ENCODE measurements at places on chromosomes 2 and 18. TPM values are rescaled to one million over a fixed set of nuclear protein-coding genes. Genes with fewer than 3 reads are reported as not detected.
A peak's percentile ranks its signal among the peaks of the same experiment; 100 is the strongest.

DNA sequence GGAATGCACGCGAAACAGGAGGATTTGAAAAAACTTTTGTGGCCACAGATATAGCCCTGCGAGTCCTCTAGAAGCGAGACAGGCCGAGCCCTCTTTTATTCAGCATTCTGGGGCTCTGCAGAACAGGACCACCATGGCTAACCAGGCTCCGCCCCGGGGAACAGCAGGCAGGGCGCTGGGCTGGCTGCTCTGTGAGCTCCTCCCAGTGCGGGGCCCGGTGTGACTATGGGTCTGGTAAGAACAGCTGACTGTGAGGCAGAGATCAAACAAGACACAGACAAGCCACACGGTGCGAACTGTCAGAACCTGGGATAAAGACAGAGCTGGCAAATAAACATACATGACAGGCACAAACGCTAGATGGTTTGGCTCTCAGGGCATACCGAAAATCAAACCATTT lies 15.5 kb downstream of the PXDN start:
- DNase-seq, result no peak

DNA sequence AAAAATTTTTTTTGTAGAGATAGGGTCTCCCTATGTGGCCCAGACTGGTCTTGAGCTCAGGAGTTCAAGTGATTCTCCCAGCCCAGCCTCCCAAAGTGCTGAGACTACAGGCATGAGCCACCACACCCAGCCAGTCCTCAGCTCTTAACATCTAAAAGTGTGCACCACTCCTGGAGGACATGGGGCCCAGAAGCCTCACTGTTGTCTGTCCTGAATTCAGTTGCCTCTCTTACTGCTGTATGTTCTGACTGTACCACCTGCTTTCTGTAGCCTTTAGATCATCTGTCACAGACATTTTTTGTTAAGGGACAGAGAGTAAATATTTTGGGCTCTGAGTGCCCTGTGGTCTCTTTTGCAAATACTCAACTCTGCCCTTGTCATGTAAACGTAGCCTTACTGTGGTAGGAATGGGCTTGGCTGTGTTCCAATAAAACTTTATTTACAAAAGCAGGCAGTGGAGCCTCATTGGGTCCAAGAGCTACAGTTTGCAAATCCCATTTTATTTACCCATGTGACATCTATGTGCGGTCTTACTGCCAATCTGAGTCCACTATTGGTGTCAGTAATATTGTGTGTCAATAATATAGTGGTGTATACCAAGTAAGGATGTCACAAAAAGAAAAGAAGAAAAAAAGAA lies 38.1 kb downstream of the TMEM37 start:
- peak; percentile 62 for DNase-seq

- DNase-seq, result peak; percentile 99
These were observed 639.8 kb downstream of the TMEM182 start for GRCh38 chr2:103401621-103402020.

KCNG2 gene
- total RNA-seq, result 1.7 TPM
